ENCODE measurements at places on chromosomes 4 and X.

DNA sequence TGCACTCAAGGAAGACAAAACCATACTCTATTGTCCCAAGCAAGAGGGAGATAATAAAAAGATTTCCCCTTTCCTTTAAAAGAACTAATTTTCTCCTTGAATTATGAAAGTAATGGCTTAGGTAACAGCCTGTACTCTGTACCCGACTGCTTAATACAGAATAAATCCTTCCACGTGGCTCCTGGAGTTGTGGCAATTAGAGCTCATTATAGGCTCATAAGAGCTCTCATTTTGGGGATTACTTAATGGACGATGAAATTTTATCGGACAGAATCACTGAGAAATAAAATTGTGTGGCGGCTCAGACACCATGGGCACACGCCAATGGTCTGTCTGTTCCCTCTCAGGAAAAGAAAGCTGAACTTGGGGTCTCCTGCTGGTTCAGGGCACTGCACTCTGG, 2.8 kb upstream of the GSX2 start:
- DNase-seq, result no peak

DNA sequence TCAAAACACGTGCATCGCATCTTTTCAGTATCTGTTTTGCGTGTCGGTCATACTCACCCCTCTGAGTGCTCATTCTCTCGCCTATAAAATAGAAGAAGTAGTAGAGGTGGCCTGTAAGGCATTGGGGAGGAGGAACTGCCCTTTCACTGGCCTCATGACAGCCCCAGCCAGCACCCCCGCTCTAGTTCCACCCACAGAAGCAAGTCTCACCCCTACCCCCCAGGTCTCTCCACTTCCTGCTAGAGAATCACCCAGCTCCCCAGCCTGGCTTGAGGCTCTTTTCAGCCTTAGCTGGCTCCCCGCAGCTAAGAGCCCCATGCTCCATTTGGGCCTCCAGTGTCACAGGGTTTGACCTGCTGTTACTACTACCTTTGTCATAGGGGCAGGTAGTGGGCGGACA, 11.8 kb downstream of the HDAC6 start:
- no peak for DNase-seq

GRCh38 chrX:111511477-111511876, at the start of gene SERTM2:
SERTM2 (plus strand) TSS chrX:111511645; CDS start chrX:111518858, 7,213 bp downstream.
- DNase-seq, result peak; percentile 0

- no peak for DNase-seq
Observed at GRCh38 chr4:163621821-163622220, 127.3 kb downstream of the TMA16 start.

GRCh38 chr4:79233820-79234219, 92.0 kb downstream of the NAA11 start:
- no peak for DNase-seq

GRCh38 chr4:177147668-177148067, 162.0 kb upstream of the NEIL3 start:
- no peak for DNase-seq

- DNase-seq, result no peak
Observed at GRCh38 chr4:68615699-68616422, 39.7 kb upstream of the UGT2B17 start.

- DNase-seq, result no peak
Observed at GRCh38 chr4:3426465-3427133, 15.2 kb upstream of the HGFAC start.

DNA sequence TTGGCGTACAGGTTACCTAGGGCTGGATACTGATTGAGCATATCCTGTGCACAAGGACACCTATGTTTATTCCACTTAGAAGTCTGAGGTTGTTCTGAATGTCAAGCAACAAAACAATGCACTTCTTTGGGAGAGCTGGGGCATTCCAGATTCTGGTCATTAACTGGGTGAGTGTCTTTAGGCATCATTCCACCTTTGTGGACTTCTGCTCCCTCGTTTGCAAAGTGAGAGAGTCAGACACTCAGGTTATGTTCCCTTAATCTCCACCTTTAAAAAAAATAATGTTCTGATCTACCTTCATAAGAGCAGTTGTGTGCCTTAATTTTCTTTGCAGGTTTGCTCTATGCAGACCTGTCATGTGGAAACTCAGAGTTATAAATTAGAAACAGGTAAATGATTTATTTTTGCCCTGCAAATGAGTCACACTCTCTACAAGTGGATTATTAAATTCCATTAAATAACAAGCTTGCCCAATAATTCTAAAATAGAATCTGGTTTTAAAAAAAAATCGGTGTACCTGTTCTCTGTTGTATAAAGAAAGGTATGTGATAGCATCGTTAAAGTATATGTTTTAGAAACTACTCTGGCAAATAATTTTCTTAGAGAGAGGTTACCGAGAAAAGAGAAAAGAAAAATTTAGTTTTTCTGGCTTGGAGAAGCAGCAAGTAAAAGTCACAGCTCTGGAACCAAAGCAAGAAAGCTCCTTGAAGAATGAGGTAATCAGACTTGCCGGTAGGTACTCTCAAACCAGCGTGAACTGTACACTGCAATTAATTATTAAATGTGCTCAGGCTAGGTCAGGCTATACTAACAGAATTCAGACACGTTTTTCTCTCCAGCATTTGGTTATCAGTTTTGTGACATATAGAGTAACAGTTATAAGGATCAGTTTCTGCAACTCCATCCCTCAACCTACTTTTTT, 93.2 kb downstream of the SORBS2 start:
- no peak for DNase-seq

DNA sequence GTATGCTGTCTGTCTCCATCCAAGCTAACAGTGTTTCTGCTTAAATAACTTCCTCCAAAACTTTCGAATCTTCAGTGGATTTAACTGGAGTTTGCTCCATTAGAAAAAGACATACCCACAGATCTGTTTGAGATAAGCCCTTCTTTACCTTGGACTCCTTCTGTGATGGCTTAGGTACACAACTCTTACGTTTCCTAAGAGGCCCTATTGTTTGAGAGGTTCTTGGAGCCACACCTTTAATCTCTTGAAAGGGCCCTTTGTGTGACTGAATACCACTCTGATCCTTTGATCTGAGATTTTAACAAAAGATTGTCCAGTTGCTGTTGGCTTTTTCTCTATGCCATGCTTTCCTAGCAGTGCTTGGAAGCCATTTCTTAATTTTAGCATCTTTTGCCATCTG, 92.5 kb downstream of the AKAP4 start:
- DNase-seq, result no peak

DNA sequence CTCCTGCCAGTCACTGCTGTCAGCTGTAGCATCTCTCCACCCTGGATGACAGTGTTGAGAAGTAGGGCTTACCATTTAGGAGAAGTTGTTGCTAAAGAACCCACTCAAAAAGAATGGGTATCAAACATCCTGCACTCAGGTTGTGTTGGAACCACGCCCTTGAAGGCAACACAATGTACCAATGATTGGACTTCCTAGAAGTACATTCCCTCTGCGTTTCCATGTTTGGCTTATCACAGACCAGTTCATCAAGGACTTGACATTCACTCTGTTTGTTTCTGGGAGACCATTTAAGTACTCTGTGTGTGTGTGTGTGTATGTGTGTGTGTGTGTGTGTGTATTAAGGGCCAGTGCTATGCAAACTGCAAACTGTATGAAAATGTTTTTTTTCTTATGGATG, 200.6 kb upstream of the GATB start:
- no peak for DNase-seq

GRCh38 chr4:166377578-166377977, 504.5 kb downstream of the TLL1 start:
- no peak for DNase-seq

DNA sequence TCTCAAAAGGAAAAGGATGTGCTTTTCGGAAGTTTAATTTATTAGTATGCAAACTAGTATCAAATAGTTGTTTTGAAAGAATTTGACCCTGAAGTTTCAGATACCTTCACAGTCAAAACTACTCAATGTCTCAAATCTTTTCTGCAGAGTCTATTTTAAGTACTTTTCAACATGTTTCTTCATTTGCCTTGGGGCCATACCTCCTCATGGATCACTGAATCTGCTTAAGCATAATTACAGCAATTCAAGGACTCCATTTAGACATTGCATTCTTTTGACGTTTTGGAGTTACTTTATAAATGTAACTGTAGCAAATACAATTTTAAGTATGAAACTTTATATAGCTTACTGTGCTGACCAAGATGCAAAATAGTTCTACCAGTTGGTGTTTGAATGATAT, 25.5 kb downstream of the PALLD start:
- DNase-seq, result no peak

GRCh38 chrX:129762448-129762847, 17.3 kb upstream of the SASH3 start:
- DNase-seq, result no peak

- DNase-seq, result no peak
Observed at GRCh38 chrX:12595720-12596119, 195.5 kb upstream of the PRPS2 start.
